ENCODE measurements at places on chromosomes 7 and 10.

GRCh38 chr7:78558566-78558965 lies 760.0 kb downstream of the PHTF2 start:
- DNase-seq, result no peak

- DNase-seq, result no peak
Observed at GRCh38 chr7:37732888-37733287, 49.3 kb downstream of the GPR141 start.

DNA sequence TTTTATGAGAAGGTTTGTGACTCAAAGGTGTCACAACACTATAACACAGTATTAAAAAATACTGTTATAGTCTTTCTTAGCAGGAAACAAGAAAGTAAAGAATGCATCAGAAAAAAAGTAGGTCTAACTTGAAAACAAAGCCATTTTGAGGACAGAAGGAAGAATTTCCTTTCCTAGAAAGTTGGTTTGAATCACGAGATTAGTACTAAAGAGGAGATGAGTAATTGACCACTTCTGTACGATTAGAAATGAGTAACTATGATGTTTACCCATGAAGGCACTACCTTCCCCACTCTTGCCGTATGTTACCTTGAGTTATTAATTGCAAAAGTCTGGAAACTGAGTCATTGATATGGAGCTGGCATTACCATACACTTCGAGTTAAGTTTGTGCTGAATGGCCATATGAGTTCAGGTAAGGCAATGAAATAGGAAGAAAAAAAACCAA lies 65.2 kb downstream of the FAM185A start:
- DNase-seq, result no peak

- no peak for DNase-seq
Observed at GRCh38 chr10:48449501-48450232, 143.2 kb downstream of the MAPK8 start.

- peak; percentile 42 for DNase-seq
Observed at GRCh38 chr10:68208424-68209042, 23.4 kb downstream of the ATOH7 start.

DNA sequence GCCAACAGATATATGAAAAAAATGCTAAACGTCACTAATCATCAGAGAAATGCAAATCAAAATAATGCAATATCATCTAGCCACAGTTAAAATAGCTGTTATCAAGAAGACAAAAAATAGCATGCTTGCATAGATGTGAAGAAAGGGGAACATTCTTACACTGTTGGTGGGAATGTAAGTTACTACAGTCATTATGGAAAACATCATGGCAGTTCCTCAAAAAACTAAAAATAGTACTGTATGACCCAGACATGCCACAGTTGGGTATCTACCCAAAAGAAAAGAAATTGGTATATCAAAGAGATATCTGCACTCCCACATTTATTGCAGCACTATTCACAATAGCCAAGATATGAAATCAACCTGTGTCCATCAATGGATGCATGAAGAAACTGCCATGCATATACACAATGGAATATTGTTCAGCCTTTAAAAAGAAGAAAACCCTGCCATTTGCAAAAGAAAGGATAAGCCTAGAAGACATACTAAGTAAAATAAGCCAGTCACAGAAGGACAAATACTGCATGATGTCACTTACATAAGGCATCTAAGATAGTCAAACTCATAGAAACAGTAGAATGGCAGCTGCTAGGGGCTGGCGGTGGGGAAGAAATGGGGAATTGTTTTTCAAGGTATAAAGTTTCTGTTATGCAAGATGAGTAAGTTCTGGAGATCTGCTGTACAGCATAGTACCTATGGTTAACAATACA lies 107.0 kb downstream of the PTPN20 start:
- DNase-seq, result no peak

DNA sequence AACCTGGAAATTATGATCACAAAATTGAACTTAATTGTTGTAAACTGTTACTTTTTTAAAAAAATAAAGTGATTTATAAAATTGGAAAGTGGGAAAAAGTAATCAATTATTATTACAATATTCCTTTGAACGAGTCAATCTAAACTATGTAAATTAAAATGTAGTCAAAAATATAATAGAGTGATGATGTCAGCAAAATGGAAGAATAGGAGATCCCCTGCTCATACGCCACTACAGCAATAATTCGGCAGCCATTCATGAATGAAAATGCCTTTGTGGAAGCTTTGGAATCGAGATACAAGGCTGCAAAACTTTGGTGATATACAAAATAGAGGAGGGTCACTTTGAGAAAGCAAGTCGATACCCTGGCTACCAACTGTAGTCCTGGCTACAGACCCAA lies 36.4 kb upstream of the PCDH15 start:
- no peak for DNase-seq

DNA sequence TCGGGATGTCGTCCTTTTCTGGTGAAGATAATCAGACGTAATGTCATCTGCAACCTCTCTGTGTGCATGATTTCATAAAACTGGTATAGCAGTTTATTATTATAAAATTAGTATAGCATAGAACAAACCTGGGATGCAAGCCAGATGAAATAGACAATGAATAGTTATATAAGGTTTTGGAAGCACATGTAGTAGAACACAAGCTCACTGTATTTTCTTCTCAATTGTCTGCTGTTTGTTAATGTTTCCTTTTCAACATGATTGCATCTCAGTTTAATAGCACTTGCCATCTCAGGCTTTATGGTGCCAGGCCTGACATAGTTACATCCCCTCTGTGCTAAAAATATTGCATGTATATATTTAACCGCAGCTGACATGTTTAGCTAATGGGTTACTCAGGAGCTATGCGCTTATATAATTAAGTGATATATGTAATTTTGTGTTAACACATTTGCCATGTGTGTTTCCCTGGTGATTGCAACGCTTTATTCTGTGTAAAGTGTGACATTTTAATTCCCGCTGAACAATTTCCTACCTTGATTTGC lies 132.7 kb downstream of the ARID5B start:
- no peak for DNase-seq

- no peak for DNase-seq
Observed at GRCh38 chr7:3042861-3043489, 692 bp downstream of the CARD11 start.

DNA sequence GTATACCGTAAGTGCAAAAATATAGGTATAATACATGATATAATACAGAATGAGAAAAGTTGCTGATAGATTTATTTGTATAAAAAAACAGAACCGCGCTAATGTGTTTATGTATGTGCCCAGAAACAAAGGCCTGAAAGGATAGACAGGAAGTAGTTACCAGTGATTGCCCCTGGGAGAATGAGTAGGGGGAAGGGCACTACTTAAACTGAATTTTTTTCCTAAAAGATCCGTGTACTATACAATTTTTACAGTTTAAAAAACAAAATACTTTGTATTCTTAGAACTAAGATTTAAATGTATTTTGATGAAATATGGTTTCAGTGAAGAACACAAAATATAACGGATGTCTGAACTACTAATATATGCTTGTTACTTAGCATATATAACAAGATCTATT lies 2.9 kb downstream of the IPMK start:
- DNase-seq, result no peak

DNA sequence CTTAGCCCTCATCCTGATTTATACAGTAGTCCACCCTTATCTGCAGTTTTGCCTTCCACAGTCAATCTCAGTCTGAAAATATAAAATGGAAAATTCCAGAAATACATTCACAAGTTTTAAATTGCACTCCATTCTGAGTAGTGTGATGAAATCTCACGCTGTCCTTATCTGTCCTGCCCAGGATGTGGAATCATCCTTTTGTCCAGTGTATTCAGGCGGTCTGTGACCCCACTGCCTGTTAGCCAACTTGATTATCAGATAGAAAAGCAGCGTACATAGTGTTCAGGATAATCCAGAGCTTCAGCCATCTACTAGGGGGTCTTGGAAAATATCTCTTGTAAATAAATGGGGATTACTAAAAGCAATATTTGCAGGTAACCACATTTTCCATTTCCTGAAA lies 146.3 kb downstream of the MALRD1 start:
- no peak for DNase-seq

DNA sequence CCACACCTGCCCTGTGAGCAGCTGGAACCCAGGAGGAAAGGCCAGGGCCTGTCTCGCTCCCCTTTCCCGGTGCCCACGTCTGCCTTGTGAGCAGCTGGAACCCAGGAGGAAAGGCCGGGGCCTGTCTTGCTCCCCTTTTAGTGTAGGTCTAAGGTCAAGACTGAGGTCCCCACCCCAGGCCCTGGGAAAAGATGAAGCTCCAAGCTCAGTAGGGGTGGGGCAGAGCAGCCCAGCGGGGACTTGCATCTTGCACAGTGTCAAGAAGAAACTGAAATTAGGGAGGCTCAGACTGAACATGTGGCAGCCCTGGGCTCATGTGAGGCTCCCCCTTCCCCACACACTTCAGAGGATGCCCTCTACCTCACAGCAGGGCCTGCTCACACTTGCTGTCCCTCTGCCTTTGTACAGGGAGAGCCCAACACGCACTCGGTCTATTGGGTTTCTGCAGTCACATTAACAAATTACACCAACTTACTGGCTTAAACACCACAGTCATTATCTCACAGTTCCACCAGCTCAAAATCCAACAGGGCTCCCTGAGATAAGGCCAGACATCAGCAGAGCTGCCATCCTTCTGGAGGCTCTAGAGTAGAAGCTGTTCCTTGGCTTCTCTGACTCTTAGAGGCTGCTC lies 12.4 kb downstream of the POLL start:
- DNase-seq, result no peak

DNA sequence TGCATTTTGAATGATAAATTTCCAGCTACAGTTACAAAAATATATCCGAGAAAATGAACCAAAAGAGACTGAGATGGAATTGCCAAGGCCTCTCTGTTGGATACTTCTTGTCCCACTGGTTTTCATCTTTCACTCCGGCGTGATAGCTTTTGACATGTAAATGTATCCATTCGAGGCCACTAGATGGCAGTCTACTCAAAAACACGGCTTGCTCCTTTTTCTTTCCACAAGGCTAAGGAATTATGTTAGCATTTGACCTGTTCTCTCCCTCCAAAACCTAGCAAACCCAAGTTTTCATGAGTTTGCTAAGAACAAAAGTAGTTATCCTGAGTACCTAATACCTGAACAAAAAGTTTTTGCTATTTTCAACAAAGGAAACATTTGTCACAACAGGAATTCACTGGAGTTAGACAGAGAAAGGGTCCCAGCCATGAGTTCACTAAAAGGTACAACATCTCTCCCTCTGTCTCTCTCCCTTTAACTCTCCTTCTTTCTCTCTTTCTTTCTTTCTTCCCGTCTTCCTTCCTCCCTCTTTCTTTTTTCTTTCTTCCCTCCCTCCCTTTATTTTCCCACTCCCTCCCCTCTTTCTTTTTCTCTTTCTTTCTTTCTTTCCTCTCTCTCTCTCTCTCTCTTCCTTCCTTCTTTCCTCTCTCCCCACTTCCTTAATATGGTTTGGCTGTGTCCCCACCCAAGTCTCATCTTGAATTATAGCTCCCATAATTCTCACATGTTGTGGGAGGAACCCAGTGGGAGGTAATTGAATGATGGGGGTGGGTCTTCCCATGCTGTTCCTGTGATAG lies 207.9 kb upstream of the MYO3A start:
- DNase-seq, result no peak

GRCh38 chr10:67666416-67667034 lies 29.5 kb downstream of the CTNNA3 start:
- no peak for DNase-seq

DNA sequence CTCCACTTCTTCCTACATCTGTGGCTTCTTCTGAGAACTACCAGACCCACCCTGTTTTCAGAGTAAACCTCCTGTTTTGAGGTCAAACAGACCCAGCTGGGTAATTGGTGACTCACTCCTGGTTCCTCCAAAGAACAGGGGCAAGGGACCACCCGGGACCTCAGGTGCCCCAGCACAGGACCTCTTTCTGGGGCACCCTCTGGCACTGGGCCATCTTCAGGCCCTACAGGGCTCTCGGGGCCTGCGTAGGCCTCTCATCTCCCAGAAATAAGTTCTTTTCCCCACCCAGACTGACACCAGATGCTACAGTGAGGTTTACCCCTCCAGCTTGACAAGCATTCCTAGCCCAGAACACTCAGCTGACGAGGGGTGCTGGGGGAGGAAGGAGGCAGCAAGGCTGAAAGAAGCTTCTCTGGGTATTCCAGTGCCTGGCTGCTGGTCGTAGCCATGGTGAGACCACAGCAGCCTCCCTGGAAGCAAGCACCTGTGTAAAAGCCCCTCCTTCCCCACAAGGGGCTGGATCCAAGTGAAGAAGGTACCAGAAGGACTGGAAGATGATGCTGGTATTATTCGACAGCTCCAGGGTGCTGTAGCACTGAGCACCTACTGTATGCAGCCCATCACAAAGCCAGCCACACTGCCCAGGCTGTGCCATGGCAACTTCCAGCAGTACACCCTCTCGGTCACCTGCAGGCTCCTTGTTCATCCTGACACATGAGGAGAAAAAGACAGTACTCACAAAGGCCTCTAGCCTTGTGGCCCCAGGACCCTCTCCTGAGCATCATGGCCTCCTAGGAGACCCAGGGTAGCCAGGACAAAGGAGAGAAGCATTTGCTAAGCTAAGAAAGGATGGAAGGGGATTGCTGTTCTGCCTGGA lies 47.4 kb downstream of the ALOX5 start:
- no peak for DNase-seq

DNA sequence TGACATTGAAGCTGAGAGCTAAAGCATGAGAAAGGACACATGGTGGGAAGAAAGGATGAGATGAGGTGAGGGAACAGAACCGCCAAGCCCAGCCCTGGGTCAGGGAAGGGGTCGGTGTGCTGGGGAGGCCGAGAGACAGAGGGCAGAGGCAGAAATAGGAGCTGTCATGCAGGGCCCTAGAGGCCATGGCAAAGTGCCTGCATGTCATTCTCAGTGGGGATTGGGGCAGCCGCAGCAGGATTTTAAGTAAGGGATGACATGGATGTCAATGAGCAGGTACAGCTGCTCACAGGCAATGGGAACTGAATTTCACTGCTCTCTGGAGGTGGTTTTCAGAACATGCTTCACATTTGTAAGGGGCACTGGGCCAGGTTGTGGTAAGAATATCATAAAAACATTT lies 227.4 kb downstream of the RAB11FIP2 start:
- no peak for DNase-seq

DNA sequence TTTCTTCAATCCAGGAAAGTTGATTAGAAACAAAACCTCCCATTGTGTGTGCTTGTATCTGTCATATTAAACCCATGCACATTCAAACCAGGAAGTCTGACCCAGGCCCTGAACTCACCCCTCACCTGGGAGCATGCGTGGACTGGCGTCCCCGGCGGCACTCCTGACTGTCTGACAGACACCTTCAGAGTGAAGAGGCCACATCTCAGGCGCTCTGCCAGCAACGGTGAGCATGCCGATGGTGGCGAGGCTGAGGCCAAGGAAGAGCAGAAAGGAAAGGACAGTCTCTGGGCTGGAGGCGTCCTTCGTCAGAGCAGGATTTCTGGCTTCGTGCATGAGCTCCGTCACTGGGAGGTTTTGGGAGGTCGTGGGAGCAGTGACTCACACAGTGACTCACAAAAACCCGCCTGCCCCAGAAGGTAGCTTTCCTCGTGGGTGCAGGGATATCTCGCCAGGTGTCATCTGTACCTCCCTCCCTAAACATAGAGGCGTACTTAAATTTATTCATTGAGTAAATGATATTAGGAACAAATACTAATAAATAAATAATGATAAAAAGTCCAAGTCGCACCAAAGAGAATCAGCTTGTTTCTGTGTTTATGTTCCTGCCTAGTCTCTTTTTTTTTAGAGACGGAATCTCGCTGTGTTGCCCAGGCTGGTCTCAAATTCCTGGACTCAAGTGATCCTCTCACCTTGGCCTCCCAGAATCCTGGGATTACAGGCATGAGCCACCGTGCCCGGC lies 13.5 kb downstream of the IQCE start:
- no peak for DNase-seq

Measured in hypothalamus (tissue), 51 donors.